Umbilical cord (tissue), 2 donors: ENCODE measurements at places on chromosomes 2 and 18. TPM values are rescaled to one million over a fixed set of nuclear protein-coding genes. Genes with fewer than 3 reads are reported as not detected.

The DCAF17 gene
- total RNA-seq: 37.1 TPM

The DOK6 gene
- total RNA-seq: 13.7 TPM

The PARD3B gene
- 27.7 TPM for total RNA-seq

The ALPI gene
- total RNA-seq: 2.9 TPM

The TMEM200C gene
- 5.1 TPM for total RNA-seq

The NFATC1 gene
- total RNA-seq: 50.8 TPM

The ITPRIPL1 gene
- 5.5 TPM for total RNA-seq

The LIMS2 gene
- total RNA-seq: 30.6 TPM

The SAG gene
- total RNA-seq: 14.7 TPM

The FBXO41 gene
- 1.2 TPM for total RNA-seq

The LRATD1 gene
- total RNA-seq: 4.3 TPM

The UGT1A4 gene
- not detected for total RNA-seq

The BCL11A gene
- total RNA-seq: 10.1 TPM

The SPATA3 gene
- not detected for total RNA-seq

The PAX3 gene
- total RNA-seq: 4.6 TPM

The PREPL gene
- 39.0 TPM for total RNA-seq

The HMSD gene
- 2.4 TPM for total RNA-seq

The MOCOS gene
- 7.0 TPM for total RNA-seq

The DSEL gene
- 14.9 TPM for total RNA-seq

The CSRNP3 gene
- 10.4 TPM for total RNA-seq

The CACNB4 gene
- total RNA-seq: 40.2 TPM
